Stimulated activated CD4-positive, alpha-beta T cell treated with anti-CD3 and anti-CD28 coated beads, Interleukin-4, amount 100 ng/mL, for 48 hours (primary cell): ENCODE measurements at places on chromosomes 5 and 9.

GRCh38 chr9:110426052-110426709 is 88.5 kb upstream of the TXNDC8 start:
- DNase-seq = no peak

DNA sequence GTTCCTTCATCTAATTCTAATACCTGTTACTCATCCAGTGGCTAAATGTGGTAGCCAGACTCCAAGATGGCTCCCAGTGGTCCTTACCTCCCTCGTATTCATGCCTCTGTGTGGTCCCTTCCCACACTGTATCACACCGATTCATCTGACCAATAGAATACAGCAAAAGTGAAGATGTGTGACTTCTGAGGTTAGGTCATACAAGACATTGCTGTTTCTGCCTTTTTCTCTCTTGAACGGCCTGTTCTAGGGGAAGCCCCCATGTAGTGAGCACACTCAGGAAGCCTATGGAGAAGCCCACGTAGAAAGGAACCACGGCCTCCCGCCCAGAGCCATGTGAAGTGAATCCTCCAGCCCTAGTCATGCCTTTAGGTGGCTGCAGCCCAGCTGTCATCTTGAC is 9.4 kb upstream of the C5 start:
- no peak for DNase-seq

- DNase-seq = no peak
Observed at GRCh38 chr5:112986224-112986623, 9.6 kb downstream of the DCP2 start.

DNA sequence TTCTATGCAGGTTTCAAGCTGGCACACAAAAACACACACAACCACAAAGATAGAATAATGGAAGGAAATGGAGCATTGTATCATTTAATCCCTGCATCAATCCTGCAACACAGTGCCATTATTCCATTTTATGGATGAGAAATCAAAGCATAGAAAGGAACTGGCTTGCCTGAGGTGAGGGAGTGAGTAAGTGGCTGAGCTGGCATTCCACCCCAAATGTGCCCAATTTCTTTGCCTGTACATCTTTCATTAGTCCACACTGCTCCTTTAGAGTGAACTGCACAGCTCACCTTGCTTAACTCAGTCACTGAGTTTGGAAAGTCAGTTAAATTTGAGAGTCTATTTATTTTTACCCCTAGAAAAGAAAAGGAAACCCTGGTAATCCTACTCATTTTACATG is 28.9 kb downstream of the ZNF366 start:
- no peak for DNase-seq

- no peak for DNase-seq
Observed at GRCh38 chr9:87519461-87519860, 21.8 kb downstream of the DAPK1 start.

GRCh38 chr5:90810211-90810610 is 251.6 kb downstream of the ADGRV1 start:
- no peak for DNase-seq

DNA sequence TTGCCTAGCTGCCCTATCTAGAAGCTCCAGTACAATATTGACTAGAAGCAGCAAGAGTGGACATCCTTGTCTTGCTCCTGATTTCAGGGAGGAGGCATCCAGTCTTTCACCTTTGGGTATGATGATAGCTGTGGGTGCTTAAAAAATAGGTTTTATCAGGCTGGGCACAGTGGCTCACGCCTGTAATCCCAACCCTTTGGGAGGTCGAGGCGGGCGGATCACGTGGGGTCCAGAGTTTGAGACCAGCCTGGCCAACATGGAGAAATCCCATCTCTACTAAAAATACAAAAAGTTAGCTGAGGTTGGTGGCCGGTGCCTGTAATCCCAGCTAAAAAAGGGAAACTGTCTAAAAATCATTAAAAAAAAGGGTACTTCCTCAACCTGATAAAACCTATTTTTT is 2.0 kb upstream of the CAMSAP1 start:
- DNase-seq = no peak

- DNase-seq = peak; percentile 43
Observed at GRCh38 chr5:36876965-36877666, 547 bp downstream of the NIPBL start.

GRCh38 chr9:117160254-117160653 is 254.6 kb downstream of the ASTN2 start:
- DNase-seq = no peak

GRCh38 chr9:38083858-38084555 is 15.0 kb upstream of the SHB start:
- DNase-seq = no peak

DNA sequence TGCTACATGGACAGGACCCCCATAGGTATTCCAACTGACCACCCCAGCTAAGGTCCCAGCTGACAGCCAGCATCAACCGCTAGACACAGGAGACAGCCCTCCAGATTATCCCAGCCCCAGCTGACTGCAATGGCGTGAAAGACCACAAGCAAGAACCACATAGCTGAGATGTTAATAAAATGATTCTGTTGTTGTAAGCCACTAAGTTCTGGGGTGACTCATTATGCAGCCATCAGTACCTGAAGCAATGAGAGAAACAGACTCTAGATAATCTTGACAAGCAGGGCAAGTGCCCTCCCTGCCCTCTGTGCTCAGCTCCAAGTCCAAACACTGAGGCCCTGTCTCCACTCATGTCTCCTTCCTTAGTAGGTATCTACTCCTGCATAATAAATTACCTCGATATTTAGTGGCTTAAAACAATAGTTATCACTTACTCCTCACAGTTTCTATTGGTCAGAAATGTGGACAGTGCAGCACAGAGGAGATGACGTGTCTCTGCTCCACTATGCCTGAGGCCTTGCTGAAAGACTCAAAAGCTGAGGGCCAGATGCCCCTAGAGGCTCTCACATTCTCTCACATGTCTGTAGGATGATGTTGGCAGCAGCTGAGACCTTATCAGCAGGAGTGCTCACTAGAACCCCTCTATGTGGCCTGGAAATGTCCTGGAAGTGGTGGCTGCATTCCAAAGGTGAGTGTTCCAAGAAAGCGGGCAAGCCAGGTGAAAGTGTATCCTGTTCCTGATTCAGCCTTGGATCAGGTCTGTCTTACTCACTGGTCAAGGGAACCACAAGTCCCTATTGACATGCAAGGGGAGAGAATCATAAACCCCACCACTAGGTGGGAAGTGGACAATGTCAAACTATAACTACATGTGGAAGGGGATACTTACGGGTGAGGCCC is 2.5 kb downstream of the MGAT1 start:
- no peak for DNase-seq

DNA sequence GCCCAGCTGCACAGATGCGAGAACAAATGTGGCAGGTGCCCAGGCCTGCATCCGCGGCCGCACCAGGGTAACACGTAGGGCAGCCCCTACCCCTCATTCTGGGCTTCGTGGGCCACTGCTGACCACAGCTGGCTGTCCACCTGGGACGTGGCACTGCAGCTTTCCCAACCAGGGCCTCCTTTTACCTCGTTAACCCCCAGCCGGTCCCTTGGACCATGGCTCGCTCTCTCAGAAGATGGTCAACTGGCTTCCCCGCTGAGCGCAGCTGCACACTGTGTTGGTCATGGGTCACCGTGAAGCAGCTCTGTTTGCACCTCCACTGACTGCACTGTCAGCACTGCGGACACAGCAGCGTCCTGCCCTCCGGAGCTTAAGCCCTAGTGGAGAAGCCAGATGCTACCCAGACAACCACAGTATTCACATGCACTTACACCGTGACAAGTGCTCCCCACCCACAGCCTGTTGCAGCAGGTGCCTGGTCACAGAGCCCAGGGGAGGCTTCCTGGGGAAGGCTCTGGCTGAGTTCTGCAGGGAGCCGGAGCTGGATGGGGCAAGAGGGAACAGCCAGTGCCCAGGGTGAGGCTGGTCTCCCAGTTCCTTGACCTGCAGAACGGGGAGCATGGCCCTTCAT is 10.5 kb upstream of the PLEKHG4B start:
- no peak for DNase-seq

GRCh38 chr5:124468671-124469411 is 277.6 kb downstream of the ZNF608 start:
- DNase-seq = no peak

DNA sequence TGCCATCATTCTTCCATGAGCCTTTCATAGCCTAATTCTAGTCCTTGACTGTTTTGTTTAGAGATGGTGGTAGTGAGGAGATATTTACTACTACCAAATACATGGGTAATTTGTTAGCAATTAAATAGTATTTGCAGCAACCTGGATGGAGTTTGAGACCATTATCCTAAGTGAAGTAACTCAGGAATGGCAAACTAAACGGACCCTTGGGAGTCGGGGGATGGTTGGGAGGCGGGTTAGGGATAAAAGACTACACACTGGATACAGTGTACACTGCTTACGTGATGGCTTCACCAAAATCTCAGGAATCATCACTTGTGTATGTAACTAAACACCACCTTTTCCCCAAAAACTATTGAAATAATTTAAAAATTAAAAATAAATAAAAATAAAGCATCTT is 809.2 kb upstream of the ZNF608 start:
- no peak for DNase-seq

DNA sequence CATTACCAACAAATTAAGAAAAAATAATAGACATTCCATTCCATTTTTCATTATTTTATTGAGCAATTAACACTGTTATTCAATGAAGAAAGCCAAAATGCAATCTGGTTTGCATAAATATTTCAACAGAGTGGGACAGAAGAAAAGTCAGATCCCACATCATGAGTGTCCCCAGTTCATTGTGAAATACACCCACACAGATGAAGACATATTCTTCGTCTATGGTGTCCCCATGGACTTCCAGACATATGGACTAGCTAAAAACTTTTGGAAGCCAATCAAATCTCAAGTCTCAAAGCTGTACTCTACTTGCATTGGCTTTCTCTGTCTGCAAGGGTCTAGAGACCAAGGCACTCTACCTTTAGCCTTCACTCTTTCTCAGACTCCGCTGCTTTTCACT is 194.3 kb downstream of the SEMA5A start:
- no peak for DNase-seq

GRCh38 chr5:35230038-35230611 is at the start of gene PRLR:
TSS of gene PRLR (minus strand) at chr5:35230487. CDS start at chr5:35089620, 140,867 bp downstream.
- DNase-seq = no peak

DNA sequence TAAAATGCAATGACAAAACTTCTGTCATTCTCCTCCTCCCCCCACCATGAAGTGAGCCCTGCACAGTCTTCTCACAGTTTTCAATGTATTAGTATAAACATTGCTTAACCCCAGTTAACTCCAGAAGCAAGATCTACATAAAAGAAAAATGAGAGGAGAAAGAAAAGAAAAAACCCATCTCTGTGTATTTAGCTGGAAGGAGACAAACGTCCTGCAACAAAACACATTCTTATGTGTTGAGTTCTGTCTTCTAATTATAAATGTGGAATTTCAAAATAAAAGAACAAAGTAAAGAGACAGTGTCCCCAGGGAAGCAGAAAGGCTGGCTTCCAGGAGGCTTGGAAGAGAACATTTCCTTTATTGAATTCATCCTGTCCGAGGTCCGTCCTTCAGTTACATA is 491.9 kb upstream of the TUSC1 start:
- DNase-seq = no peak

GRCh38 chr5:119339965-119340364 is 15.9 kb upstream of the TNFAIP8 start:
- DNase-seq = no peak

- no peak for DNase-seq
Observed at GRCh38 chr5:98414938-98415337, 358.5 kb upstream of the RGMB start.

- no peak for DNase-seq
Observed at GRCh38 chr9:106862110-106862820, 701 bp upstream of the ZNF462 start.
